ENCODE measurements at places on chromosomes 1 and 21.

- DNase-seq: no peak
These were observed 1.3 kb upstream of the CD5L start for GRCh38 chr1:157842939-157843338.

GRCh38 chr1:150985179-150985825 lies 3.2 kb downstream of the ANXA9 start:
- no peak for DNase-seq

- no peak for DNase-seq
These were observed 229.5 kb upstream of the VAMP3 start for GRCh38 chr1:7541629-7542028.

DNA sequence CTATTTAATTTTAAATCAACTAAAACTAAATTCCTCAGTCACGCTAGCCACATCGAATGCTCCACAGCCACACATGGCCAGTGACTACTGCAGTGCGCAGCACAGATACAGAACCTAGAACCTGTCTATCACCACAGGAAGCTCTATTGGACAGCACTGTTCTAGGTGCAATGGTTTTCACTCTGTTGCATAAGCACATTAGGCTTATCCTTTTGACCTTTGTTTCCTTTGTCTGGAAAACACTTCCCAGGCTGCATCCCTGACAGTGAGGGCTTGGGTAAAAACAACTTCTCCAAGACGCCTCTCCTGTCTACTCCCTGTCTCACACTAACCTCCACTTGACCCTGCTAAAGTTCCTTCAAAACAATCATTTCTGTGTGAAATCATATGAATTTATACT lies 33.6 kb upstream of the RAP1GAP start:
- no peak for DNase-seq

DNA sequence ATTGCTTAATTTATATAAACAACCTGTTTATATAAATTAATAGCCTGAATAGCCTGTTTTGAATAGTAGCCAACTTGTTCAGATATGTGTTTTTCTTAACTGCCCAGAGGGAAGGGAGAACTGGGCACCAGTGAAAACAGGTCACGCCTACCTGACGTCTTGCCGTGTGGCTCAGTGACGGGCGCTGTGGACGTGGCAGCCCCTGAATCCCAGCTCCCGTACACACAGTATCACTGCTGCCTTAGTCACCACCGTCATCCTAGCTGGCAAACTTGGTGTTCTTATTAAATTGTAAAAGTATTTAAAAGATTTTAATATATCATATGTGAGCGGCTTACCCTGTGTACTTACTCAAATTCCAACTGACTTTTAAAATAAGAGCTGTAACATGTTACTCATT lies 35.4 kb upstream of the TRAPPC10 start:
- no peak for DNase-seq

GRCh38 chr21:38984568-38984967 lies 178.8 kb downstream of the ETS2 start:
- no peak for DNase-seq

GRCh38 chr1:51583532-51583931 lies 33.4 kb upstream of the OSBPL9 start:
- no peak for DNase-seq

DNA sequence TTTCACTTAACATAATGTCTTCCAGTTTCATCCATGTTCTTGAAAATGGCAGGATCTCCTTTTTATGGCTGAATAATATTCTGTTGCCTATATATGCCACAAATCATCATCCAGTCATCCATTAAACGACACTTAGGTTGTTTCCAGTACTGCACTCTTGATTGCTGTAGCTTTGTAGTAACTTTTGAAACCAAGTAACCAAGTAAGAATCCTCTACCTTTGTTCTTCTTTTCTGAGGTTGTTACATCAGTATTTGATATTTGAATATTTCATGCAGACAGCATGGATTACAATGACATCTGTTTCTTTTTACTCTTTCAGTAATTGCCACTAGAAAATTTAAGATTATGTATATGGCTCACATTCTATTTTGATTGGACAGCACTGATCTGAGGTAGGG lies 22.1 kb upstream of the PRDM2 start:
- no peak for DNase-seq

DNA sequence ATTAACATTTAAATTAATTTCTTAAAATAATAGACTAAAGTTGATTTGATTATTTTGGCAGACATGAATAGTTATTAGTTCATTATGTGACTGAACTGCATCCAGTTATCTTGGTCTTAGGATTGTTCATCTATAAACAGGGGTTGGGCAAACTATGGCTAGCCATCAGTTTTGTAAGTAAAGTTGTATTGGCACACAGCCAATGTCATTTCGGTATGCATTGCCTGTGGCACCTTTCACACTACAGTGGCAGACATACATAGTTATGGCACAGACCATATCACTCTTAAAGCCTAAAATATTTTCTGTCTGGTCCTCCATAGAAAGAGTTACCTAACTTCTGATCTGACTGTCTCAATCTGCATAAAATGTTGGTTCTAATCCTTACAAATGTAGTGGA lies 27.2 kb downstream of the ADGRL2 start:
- DNase-seq: no peak

- no peak for DNase-seq
These were observed 61.0 kb upstream of the SPATA6 start for GRCh38 chr1:48532976-48533375.

DNA sequence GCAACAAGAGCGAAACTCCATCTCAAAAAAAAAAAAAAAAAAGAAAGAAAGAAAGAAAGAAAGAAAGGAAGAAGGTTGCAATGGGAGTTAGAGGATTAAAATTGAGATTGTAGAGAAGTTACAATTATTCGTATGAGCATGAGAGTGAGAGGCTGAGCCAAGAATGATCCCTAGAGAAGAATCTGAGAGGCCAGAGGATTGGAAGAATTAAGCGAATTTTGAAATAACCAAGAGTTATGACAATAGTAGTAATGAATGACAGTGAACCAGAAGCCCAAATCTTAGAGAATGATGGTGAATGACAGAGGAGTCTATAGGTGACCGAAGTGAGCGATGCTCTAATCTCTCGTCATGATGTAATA lies 369 bp upstream of the ZYG11B start:
- no peak for DNase-seq

- DNase-seq: no peak
These were observed 205.6 kb downstream of the HIVEP3 start for GRCh38 chr1:41713141-41713540.

DNA sequence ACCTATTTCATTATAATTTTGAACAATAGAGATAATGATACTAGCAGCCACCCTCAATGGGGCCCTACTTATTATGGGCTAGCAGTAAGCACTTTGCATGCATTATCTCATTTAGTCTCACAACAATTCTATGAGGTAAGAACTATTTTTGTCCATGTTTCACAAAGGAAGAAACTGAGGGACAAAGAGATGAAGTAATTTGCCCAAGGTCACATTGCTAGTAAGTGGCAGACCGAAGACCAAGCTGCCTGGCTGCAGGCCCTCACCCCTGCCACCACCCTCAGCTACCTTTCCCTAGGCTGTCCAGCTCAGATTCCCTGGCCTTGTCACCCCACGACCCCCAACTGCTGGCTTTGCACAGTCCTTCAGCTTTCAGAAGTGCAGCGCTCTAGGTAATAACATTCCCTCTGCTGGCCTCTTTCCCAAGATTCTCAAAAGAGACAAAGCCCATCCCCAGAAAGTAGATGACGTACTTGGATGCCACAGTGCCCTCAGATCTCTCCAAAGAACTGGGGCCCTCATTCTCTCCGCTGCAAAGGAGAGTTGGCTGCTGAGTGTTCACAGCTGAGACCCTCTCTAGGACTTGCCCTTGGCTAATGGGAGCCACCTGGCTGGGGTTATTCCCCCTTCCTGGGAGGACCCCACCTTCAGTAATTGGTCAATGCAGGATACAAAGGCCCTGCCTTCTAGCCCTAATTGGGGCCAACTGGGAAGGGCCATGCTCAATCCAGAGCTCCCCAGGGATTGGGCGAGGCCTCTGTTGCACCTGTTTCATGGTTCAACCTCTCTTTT lies 39.5 kb downstream of the IRF2BP2 start:
- no peak for DNase-seq

GRCh38 chr1:243802736-243803135 lies 47.3 kb downstream of the AKT3 start:
- no peak for DNase-seq
